Fibroblast of upper back skin (primary cell): ENCODE measurements at places on chromosomes 3 and 15.

DNA sequence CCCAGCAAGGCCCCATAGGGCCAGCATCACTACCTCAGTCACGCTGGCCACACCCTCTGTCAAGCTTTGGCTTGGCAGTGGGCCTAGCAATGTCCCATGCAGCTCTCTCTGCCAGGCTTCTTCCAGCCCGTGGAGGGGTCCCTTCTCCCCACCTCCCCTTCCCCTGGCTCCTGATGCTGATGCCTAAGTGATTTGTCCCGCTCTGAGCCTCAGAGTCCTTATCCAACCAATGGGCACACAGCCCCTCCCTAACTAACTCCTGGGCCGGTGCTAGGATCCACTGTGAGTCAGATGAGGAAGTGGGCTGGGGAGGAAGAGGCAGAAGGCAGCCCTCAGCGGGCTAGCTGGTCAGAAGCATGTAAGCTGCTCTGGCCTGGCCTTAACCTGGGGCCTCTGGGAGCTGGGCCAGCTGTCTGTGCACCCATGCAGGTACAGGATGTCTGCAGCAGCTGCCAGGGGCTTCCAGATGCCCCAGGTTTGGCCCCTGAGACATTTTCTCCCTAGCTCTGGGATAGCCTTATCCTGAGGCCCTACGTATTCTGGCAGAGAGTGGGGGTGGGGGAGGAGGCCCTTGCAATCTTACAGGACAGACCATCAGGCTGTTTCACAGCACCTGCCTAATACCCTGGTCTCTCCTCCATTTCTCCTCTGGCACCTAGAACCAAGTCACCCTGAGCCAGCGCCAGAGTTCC, 740 bp upstream of the ZBTB47 start:
- peak; percentile 72 for DNase-seq

- DNase-seq = no peak
Measured at GRCh38 chr15:22839046-22839695, 705 bp downstream of the NIPA2 start.

DNA sequence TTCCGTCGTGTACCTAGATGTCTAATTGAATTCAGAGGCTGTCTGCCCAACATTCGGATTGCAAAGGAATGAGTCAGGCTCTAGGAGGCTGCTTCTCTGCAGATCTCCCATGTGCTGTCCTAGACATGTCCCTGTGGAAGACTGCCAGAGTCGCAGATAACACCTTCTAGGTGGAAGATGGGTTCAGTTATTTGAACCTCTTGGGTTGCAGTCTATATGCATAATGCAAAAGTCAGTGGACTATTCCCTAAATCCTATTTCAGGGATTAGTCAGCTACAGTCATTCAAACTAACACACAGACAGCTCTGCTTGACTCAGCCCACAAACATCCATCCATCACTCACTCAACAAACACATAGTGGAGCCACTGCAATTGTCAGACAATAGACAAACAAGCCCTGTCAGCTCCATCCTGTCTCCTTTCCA, 300.0 kb upstream of the CTNNB1 start:
- peak; percentile 68 for DNase-seq

DNA sequence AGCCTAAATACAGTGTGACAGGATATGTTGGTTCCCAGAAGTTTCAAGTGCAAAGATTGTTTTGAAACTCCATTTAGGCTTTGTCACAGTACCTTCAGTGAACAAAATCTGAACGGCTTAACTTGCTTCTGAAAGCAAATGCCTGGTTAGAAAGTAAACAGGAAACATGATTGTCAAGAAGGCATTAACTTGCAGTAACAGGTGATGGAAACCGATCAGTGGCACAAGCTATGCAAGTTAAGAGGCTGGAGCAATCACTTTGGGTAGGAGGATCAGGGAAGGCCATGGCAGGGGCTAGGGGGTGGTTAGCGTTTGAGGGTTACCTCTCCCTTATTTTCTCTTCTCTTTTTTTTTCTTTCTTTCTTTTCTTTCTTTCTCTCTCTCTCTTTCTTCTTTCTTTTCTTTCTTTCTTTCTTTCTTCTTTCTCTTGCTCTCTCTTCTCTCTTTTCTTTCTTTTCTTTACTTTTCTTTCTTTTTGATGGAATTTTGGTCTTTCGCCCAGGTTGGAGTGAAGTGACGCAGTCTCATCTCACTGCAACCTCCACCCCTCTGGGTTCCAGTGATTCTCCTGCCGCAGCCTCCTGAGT, 2.4 kb downstream of the HYKK start:
- DNase-seq = no peak

DNA sequence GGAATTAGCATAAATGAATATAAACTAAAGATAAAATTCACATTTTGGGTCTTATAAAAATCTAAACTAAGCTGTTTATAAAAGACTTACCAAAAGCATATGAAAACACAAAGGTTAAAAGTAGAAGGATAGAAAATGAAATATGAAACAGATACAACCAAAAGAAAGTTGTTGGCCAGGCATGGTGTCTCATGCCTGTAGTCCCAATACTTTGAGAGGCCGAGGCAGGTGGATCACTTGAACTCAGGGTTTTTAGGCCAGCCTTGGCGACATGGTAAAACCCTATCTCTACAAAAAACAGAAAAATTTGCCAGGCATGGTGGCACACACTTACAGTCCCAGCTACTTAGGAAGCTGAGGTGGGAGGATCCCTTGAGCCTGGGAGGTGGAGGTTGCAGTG, 51.0 kb downstream of the CPA3 start:
- DNase-seq = no peak

DNA sequence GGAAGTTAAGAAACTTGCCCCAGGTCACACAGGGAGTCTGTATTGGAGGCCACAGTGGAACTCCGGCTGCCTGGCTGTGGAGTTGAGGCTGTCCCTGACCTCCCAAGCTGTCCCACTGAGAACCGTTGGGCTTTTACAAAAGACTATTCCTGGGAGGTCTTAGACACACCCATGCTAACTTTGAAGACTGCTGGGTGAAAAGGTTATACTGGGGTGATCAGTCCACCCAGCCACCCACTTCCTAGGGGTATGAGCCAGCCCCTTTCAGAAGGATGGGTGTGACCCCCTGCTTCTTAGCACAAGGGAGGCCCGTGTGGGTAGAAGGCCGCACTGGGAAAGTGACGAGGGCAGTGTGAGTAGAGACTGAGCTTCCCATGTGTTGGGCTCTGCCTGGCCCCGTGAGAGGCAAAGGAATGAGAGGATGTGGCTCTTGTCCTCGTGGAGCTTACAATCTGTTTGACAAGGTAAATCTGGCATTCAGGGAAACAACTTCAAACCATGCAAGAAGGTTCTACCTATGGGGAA, 19.0 kb downstream of the MRAS start:
- DNase-seq = no peak

GRCh38 chr3:66693461-66694031, 192.7 kb upstream of the LRIG1 start:
- peak; percentile 37 for DNase-seq

- DNase-seq = peak; percentile 91
Measured at GRCh38 chr3:66486646-66487045, 14.2 kb downstream of the LRIG1 start.

- DNase-seq = peak; percentile 73
Measured at GRCh38 chr3:31634476-31634875, 101.8 kb downstream of the STT3B start.
